ENCODE measurements at places on chromosomes 1 and 21.
A peak's percentile ranks its signal among the peaks of the same experiment; 100 is the strongest.

DNA sequence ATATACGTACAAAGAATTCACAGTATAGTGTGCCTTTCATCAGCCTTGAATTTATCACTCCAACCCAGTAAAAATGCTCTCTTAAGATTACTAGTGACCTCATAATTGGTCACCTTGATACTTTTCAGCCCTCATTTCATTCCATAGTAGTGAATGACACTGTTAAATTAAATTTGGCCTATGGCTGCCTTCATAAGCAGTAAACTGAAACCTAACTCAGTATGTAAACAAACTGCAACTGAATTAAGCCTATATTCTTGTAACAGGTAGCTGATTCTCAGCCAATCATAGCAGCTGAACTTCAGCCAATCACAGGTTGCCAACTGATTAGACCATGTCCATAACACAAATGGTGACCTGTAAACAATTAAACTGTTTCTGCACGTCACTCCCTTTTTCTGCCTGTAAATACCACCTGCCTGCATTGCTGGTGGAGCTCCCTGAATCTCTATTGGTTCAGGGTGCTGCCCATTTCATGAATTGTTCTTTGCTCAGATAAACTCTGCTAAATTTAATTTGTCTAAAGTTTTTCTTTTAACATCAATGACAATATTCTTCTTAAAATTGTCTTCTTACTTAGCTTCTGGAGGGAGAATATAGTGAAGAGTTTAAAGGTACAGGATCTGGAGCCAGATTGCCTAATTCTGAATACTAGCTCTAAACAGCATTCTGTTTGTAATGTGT, 24.0 kb upstream of the CAMSAP2 start:
- DNase-seq = no peak

GRCh38 chr1:162386292-162387225, 5.0 kb downstream of the C1orf226 start:
- no peak for DNase-seq

DNA sequence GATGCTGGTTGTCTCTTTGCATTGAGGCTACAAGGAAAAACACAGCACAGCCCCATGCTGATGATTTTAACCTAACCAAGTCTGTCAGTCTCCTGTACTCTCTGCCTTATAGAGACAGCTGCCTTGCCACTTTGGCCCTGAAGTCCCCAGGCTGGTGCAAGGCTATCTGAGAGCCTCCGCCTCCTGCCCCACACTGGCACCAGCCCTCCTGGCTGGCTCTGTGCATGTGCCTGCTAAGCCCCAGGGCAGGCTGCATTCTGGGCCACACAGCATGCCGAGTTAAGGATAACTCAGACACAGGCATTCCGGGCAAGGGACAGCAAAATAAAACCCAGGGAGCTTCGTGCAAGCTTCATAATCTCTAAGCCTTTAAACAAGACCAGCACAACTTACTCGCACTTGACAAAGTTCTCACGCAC, 910 bp downstream of the RUNX1 start:
- DNase-seq = no peak

- DNase-seq = peak; percentile 45
Measured at GRCh38 chr1:233253832-233254331, 41.6 kb downstream of the PCNX2 start.

GRCh38 chr1:6424000-6424565, 493 bp upstream of the ESPN start:
- no peak for DNase-seq

- DNase-seq = no peak
Measured at GRCh38 chr1:247366926-247367645, 35.4 kb upstream of the ZNF496 start.

GRCh38 chr21:34594566-34595234, 20.2 kb downstream of the RCAN1 start:
- no peak for DNase-seq

GRCh38 chr1:238029126-238029525, 138.4 kb upstream of the ZP4 start:
- DNase-seq = no peak

- no peak for DNase-seq
Measured at GRCh38 chr1:180042988-180043622, 88.5 kb downstream of the CEP350 start.

GRCh38 chr1:169113613-169114119, 7.2 kb downstream of the ATP1B1 start:
- DNase-seq = no peak
